ENCODE measurements at places on chromosomes 4 and X. TPM values are rescaled to one million over a fixed set of nuclear protein-coding genes. Genes with fewer than 3 reads are reported as not detected.

DNA sequence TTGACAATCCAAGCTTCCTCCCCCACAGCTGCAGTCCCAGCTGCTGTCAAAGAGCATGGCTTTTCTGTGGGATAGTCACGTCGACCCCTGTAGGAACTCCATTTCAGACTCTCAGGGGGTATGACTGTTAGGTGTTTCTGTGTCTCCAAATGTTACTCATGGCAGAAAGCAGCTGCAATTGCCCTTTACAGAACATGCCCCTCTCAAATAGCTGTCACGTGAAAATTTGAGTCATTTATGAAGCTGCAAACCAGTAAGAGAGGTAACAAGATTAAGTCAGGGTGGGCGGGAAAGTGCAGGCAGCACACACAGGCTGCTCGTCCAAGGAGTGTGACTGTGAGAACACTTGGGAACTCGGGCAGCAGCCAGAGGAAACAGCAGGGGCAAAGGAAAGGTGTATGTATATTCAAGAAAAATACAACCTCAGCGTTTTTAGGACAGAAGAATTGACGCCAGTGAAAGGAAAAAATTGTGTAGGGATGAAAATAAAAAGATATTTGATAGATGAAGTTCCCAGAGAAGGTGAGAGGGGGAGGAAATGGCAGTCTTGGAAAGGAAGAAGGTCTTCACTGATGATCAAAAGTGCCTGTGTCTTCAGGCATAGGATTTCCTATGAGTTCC lies 66.5 kb upstream of the TMEM184C start:
- peak; percentile 2 for DNase-seq

DNA sequence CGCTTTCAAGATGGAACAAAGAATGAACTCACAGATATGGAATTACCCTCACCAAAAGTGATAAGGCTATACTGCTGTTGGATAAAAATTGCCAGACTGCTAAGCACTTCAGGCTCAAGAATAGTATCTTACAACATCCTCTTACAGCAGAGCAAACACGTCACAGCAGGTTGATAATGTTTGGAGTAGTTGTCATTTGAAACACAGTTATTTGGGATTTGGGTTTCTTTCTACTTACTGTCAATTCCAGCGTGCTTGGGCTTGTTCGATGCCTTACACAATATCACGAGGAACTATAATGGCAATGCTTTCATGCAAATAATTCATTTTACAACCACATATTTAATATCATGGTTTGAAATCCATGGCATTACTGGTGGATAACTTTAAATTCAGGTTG lies 1223.7 kb upstream of the AGA start:
- no peak for DNase-seq

DNA sequence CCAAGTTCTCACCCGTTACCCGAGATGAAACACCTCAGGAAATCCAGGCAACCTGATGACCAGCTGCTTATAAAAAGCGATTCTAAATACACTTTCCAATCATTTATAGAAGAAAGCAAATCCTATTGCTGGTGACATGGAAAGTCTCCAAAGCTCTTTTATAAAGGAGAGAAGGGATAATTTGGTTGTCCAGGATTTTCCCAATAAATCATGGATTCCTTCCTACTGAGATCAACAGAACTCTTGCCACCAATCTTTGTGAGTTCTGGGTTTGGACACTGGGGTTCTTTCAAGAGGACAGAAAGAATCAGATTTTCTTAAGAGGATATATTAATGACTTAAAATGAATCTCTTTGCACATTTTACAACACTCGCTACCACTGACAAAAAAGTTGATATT lies 24.7 kb upstream of the SOD3 start:
- no peak for DNase-seq

The ASB11 gene
- not detected for total RNA-seq

The SPANXB1 gene
- total RNA-seq = not detected

The RELL1 gene
- total RNA-seq = 129 TPM

The PTTG2 gene
- total RNA-seq = not detected

GRCh38 chr4:10504570-10505179 lies 47.4 kb upstream of the ZNF518B start:
- DNase-seq = no peak

DNA sequence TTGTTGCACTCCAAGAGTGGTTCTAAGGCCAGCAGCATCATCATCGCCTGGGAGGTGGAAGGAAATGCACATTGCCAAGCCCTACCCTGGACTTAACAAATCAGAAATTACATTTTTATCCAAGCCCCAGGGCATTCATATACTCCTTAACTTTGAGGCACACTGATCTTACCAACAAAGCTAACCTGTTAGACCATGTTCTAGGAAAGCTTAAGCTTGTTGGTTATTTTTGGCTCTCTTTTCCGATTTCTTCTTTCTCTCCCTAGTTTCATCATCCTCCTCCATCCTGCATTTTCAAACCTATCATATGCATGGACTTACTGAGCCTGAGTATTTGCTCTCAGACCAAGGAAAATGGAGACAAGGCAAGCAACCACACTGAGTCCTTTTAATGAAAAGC lies 133.4 kb downstream of the OPHN1 start:
- DNase-seq = no peak

The EPHA5 gene
- under 0.01 TPM for total RNA-seq

- no peak for DNase-seq
Measured at GRCh38 chrX:2962381-2962780, 33.2 kb upstream of the ARSD start.

The PRDM8 gene
- total RNA-seq = 1.2 TPM

The PNCK gene
- not detected for total RNA-seq

DNA sequence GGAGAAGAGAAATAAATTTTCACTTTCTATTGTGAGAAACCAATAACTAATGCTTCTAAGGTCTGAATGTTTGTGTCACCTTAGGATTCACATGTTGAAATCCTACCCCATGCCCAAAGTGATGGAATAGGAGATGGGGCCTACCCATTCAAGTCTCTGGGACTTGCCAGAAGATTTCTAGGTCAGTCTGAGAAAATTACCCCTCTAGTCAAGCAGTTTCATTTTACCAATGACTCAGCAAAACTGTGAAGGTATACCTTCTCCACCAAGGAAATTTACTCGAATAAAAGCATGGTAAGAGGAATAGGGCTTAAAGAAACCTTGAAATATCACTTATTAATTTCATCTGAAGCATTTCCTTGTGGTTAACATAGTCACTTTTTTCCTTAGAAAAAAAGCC lies 23.5 kb upstream of the PAPSS1 start:
- no peak for DNase-seq

- no peak for DNase-seq
Measured at GRCh38 chrX:30572004-30572403, 5.6 kb downstream of the TASL start.

The RHOH gene
- total RNA-seq = 0.22 TPM

GRCh38 chrX:9737363-9737762 lies 28.3 kb downstream of the GPR143 start:
- no peak for DNase-seq

The CT45A10 gene
- total RNA-seq = not detected

DNA sequence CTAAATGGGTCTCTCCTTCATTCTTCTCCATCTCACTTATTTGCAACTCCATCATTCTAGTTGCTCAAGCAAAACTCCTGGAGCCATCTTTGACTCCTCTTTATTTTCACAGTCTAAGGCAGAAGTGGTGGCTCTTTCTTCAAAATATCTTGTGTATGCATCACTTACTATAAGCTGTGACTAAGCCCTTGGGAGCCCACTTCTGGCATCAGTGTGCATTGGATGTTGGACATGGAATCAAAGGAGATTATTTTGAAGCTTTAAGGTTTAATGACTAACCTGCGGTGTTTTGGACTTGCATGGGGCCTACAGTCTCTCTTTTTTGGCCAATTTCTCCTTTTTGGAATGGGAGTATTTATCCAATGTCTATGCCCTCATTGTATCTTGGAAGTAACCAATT lies 276.8 kb downstream of the SPOCK3 start:
- no peak for DNase-seq

The DDX60 gene
- total RNA-seq = 25.2 TPM

The CNGA1 gene
- total RNA-seq = not detected

- peak; percentile 14 for DNase-seq
Measured at GRCh38 chr4:182560358-182560757, 317.2 kb downstream of the TENM3 start.

- no peak for DNase-seq
Measured at GRCh38 chrX:68413254-68413653, 20.0 kb downstream of the OPHN1 start.

DNA sequence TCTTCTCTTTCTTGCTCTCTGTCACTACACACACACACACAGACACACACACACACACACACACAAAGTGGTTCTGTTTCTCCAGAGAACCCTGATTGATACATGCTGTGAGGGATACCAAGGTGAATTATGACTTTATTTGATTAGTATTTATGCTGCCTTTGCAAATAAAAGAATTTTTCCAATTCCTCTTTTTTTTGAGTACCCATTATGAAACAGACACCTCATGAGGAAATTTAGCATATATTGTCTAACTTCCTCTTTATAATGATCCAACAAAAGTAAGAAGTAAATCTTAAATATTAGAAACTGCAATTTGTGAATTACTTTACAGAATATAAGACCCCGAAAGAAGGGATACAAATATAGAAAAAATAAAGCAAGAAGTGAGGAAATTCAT lies 14.3 kb upstream of the RAB28 start:
- DNase-seq = no peak

DNA sequence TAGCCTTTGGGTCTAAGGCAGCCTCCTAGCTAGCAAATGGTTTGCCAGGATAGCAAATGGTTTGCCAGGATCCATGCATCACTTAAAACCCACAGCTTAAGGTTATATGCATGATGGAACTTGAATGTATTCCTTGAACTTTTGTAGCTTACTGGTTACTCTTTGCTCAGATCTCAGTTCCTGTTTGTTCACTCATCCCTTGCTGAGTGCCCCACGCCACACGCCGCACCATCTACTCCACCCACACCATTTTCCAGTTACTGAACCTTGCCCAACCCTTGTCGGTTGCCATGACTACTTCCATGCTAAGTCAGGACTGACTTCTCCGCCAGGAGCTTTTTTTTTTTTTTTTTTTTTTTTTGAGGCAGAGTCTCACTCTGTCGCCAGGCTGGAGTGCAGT lies 29.5 kb upstream of the XIAP start:
- no peak for DNase-seq

The TCEAL2 gene
- not detected for total RNA-seq
